ENCODE measurements at places on chromosomes 12 and 14.
A peak's percentile ranks its signal among the peaks of the same experiment; 100 is the strongest.

DNA sequence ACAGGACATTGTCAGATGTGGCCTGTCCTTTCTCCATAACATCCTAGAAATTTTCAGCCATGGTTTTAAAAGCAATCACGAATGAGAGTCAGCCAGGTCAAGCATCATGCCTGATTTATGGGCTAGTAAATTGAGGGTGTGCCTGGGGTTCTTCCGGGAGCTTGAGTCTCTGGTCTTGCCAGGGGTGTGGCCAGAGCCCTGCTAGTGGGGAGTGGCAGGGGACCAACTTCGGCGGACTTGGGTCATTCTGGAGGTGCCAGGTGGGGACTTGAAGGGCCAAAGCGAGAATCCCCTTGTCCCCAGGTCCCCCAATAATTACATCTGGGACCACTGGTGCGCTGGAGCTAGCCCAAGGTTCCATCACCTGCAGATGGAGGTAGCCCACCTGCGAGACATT, 5.7 kb downstream of the OTUB2 start:
- DNase-seq: no peak

DNA sequence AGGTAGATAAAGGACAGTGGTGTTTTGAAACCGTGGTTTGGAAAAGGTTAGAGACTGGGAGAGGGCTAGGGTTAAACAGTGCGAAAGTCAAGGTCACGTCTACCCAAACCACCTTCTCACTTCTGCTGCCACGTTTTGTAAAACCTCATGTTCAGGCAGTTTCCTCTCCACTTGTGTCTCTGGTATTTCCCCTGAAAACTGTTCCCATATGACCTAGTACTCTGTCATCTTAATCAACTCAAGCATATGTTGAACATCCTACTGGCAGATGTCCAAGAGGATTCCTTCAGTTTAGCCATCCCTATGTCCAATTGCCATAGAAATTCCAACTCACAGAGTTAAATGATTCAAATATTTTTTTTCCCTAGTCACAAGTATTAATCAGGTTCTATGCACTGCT, 17.4 kb downstream of the CLEC4C start:
- DNase-seq: no peak

DNA sequence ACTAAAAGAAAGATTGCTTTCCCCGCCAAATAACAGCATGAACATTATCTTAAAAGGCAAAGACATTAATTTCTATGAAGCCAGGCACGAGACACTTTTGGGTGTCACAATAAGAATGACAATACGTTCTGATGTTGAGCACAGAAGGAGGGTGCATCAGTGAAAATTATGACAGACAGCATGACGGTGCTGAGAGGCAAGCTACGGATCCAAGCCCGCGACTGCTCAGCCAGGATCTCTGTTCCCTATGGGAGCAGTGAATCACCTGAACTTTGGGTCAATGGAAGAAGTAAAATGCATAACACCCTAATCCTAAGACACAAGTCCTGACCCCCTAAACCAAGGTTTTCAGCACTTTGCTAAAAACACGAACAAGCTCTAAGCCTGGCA, 51.7 kb downstream of the SLC25A47 start:
- DNase-seq: peak; percentile 23

- DNase-seq: peak; percentile 56
These were observed 1.2 kb downstream of the ITGB7 start for GRCh38 chr12:53205747-53206419.

DNA sequence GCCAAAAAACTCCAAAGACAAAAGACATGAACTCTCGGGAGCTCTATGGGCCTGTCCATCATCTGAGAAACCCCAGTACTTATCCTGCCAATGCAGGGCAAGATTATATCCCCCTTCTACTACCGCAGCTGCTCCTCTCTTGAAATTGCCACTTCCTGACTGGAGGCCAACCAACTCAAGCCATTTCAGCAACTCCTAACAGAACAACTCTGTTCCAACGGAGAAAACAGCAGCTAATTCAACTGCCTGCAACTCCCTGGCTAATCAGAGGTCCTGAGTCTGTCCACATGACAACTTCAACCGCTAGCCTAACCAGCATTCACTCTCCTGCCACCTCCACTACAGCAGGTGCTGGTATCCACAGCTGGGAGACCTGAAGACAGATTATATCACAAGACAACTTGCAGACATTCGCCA, 24.1 kb downstream of the CEP83 start:
- DNase-seq: no peak

DNA sequence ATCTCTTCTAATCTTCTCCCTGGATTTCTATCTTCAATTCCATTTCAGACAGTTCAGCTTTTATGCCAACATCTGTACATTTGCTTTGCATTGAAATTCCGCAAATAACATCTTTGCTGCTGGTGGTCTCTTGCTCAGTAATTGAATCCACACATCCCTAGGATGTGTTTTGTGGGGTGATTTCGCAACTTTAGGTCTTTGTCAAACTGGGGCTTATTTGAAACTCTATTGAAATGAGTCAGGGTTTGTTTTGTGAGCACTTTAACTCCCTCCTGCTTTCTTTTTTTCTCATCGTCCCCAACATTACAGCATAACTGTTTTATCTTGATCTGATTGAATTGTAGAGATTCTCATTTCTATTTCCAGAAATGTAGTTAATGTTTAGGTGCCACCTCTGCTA, 404.3 kb downstream of the NPAS3 start:
- DNase-seq: no peak

GRCh38 chr12:26034371-26035142, 76.1 kb downstream of the RASSF8 start:
- no peak for DNase-seq

DNA sequence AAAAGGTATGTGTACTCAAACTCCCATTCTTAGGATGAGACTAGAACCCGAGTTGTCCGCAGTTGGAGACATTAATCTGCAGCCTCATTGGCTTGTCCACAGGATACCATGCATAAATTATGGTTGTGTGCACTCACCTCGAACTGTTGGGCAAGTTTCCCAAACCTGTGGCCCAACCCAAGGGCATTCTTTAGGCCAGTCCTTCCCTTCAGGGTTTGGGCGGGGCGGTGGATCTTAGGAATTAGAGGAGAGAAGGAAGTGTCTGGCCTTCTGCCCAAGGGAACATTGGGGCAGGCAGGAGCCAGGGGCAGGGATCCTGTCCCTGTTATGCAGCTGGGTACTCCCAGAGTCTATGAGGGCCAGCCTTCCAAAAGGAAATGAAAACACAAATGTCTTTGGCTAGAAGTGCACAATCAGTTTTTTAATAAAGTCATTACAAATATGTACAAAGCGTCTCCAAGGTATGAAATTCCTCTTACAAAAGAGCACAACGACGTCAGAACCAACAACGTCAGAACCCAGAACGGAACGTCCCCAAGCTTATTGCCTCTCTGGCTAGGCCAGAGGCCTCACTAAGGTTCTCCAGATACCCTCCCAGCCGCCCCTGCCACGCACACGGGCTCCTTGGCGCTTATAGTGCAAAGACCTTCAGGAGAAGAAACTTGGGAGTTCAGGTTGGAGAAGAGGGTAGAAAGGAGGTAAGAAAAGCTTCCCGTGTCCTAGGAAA, 25.3 kb downstream of the HRK start:
- no peak for DNase-seq

DNA sequence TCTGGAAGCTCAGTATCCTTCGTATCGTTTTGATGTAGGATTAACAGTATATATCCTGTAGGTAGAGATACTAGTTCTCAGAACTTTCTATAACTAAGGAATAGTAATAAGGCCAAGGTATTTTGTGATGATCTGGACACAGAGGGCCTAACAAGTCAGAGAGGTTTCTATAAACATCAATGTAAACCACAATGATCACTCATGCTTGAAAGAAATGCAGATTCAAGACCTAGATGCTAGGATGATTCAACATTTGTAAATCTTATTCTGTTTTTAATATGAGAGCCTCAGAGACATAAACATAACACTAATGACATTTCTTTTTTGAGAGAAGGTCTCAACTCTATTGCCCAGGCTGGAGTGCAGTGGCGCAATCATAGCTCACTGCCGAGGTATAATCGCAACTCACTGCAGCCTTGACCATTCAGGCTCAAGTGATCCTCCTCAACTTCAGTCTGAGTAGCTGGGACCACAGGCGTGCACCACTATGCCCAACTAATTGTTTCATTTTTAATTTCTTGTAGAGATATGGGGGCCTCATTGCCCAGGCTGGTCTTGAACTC, 16.2 kb downstream of the SUPT16H start:
- DNase-seq: no peak

DNA sequence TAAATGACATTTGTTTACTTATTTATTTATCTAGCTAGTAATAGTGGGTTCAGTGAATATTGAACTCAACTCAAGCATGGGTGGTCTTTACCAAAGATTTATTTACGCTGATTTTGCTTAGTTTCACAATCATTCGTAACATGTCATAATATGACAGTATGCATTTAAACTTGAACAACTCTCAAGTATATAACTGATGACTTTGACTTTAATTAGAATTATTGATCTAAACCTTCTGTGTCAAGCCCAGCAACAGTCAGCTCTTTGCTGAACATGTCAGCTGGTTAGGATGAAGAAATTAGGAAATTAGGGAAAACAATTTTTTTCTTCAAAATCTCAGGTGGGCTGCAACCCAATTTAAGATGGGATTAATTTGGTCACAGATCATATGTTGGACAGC, 210.5 kb upstream of the G2E3 start:
- DNase-seq: no peak

DNA sequence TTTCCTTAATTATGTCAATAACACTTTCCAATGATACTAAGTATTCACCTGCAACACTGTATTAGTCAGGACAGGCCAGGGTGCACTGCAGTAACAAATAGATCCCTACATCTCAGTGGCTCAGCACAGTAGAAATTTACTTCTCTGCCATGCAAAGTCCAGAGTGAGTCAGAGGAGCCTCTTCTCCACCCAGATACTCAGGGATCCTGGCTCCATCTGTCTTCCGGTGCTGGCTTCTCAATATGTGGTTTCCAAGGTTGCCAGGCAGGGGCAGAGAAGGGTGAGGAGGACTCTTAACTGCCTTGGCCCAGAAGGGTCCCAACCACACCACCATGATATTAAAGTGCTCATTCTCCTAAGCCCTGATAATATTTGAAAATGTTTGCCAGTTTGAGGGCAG, 47.8 kb downstream of the ADGRD1 start:
- no peak for DNase-seq

Data from CD4-positive, alpha-beta T cell treated with Interleukin-15 for 1 hour (primary cell).